ENCODE measurements at places on chromosomes 7 and 10.

GRCh38 chr7:69109246-69109645, 489.0 kb upstream of the AUTS2 start:
- DNase-seq: no peak

DNA sequence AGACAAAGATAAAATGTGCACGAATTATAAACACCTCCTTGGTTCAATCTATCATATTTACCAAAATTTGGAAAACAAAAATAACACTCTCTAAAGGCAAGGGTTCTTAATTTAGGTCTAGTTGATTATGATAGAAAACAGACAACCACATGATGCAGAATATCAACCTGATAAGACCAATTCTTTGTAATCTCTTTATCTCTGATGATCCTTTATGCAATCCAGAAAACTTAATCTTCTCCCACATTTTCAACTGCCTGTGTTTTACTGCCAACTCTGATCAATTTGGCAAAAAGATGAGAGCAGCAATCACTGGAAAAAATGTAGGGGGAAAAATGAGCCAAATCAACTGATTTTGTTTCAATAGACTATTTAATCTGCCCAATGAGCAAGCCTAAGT, 148.5 kb downstream of the LRRN3 start:
- DNase-seq: no peak

DNA sequence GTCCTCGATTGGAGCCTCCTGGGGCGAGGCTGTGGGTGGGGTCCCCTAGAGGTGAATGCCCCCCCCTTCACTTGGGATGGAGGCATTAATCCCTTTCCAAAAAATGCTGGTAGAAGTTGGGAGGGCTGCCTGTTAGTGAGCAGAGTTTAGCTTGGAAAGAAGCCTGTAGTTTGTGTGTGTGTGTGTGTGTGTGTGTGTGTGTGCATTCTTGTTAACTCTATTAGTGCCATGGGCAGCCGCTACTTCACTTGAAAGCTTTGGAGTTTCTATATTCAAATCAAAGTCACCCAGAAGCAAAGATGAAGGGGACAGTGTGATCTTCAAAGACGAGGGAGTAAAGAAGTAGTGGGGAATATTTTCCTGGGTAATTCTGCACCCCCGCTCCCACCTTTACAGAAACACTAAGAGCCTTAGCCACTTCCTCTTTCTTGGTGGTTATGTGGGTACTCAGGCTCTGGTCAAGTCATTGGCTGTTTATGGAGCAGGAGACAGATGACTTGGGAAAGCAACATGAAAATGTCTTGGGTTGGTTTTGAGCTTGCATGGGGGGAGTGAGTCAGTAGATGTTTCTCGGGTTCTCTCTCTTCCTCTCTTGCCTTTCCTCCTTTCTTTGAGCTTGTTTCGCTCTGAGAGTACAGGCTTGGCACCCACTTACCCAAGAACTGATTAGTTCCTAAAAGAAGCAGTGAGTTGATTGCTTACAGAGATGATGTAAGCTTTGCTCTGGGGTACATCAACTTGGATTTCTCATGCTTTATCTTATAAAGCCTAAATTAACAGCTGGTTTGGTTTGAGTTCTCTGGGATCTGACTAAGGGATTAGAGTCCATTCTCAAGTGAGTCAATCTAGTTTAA, 35.9 kb downstream of the TCF7L2 start:
- peak; percentile 27 for DNase-seq

DNA sequence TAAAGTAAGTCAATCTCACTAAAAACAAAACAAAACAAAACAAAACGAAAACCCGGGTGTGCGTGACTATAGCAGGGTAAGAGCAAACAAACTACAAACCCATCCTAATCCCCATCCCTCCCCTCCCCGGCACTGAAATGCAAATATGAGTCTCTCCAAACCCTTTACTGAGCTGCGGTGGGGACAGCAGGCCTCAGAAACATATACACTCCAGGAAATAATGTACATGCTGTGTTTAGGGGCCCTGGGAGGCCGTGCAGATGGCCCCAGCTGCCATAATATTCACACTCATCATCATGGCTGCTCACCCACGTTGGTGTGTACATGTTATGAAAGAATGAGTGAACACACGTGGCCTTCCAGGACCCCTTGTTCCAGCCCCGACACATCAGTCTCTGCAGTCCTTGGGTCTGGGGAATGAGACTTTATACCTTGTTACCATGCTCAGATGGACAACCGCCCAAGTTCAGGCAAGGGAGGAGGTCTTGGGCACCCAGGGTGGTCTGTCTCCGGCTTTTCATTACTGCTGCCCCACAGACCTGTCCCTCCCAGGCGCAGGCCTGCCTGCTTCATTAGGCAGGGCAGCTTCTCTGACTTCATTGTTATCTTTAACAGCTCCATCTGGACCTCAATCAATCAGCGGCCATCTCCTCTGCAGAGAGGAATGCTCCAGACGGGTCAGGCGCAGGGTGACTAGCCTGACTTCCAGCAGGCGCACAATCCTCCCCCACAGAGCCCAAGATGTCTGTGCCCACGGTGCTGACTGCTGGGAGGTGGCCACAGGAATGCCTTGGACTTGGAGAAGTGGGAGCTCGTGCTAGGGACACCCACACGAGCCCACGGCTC, 20.6 kb downstream of the HSPA12A start:
- DNase-seq: no peak

DNA sequence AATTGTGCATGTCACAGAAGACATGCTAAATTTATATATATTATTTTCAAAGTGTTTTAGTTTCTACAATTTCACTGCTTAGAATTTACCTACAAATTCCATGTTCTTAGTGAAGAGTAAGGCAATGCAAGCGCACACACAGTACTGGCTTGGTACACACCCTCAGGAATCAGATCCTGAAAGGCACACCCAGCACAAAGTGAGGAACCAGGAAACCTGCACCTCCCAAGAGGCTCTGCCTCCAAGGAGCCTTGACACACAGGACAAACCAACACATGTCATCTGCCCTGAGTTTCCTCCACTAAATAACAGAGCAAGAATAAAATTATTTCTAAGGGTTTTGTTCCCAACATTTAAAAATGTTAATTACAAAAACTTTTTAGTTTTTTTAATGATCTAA, 156.2 kb downstream of the PARD3 start:
- DNase-seq: no peak

GRCh38 chr7:22856416-22856815, 33.8 kb upstream of the TOMM7 start:
- DNase-seq: no peak

DNA sequence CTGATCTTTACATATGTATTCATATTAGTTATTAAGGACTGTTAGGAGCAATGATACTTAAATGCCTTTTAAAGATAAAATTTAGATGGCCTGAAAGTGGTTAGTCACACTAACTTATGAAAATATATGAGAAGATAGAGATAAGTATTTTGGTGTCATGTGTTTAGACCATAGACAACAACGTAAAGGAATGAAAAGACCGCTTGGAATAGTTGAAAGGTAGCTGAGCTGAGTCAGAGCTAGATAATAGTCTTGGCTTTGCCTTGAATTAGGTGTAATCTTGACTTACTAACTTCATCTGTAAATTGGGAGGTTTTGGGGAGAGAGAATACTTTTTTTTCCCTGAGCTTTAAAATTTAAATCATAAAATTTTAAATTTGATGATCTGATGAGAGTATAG, 127.0 kb downstream of the LYZL1 start:
- DNase-seq: no peak

GRCh38 chr10:23362069-23362830, 17.7 kb upstream of the C10orf67 start:
- peak; percentile 42 for DNase-seq

DNA sequence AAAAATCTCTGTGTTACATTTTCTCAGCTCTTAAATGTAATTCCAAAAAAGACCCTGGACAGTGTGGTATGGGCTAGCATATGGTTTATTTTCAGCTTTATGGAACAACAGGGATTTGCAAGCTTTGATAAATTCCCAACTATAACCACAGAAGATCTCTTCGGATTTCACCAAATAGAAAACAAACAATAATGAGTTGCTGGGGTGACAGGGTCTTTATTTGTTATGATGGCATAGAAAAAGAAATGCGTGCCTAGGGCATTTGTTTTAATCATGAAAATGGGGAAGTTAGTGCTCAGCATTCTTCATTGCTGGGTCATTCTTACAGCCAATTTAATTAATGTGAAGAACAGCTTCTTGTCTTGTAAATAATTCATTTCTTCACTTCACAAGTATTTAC, 139.0 kb downstream of the LRRN3 start:
- DNase-seq: no peak

DNA sequence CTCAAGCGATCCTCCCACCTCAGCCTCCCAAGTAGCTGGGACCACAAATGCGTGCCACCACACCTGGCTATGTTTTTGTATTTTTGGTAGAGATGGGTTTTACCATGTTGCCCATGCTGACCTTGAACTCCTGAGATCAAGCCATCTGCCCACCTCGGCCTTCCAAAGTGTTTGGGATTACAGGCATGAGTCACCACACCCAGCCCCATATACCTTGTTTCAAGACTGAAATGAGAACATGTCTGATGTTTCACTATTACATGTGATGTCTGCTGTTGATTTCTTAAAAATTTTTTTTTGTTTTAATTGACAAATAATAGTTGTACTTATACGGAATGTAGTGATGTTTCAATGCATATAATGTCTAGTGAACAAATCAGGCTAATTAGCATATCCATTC, 14.5 kb downstream of the KLHL7 start:
- no peak for DNase-seq

- no peak for DNase-seq
Observed at GRCh38 chr7:157234271-157234670, 95.5 kb downstream of the UBE3C start.

GRCh38 chr10:58898854-58899573, 277.4 kb upstream of the PHYHIPL start:
- DNase-seq: no peak

GRCh38 chr10:131154306-131155025, 157.1 kb downstream of the TCERG1L start:
- DNase-seq: no peak

DNA sequence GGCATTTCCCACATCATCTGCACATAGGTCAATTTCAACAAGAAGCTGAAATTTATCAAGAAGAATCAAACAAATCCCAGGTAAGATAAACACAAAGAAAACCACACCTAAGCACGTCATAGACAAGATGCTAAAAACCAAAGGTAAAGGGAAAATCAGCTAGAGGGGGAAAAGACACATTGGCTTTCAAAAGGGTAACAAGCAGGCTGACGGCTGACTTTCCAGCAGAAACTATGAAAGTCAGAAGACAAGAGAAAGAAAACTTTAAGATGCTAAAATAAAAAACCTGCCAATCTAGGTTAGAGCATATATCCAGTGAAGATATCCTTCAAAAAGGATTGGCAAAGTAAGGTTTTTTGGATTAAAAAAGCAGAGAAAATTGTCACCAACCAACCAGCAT, 59.9 kb upstream of the RHEB start:
- no peak for DNase-seq

DNA sequence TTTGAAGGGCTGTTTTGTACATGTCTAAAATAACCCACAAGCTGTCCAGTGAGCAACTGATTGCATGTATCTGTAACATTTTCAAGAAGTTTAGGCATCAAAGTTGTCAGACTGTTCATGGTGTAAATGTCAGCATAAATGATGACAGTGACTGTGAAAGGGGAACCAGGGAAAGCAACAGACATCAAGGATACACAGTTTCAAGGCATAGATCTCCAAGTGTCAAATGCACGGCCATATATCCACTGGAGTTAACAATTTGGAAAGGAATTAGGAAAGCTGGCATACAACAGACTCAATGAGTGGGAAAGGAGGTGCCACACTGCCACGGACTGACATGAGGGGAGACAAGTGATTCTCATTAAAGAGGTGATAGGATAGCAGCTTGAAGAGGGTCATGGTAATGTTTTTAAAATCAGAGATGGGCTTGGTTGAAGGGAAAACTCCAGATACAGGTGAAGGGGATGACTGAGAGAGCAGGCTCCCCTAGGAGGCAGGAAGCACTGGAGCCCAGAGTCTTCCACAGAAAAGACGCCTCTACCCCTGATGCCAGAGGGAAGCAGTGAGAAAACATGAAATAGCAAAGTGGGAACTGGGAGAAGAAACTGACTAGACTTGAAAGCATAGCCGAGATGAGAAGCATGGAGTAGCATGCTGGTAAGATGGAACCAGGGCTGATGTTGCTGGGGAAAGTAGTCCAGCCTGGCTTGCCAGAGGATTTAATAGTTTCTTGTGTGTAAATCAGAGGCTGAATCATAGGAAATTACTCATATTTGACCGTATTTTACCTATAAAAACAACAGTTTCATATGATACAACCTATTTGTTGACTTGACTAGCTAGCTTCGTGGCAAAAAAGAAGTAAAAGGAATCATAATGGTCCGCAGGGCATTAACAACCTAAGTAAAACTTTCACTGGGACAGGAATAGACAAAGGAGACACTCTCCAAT, 18.6 kb downstream of the NSMCE4A start:
- DNase-seq: no peak

GRCh38 chr10:80590585-80591125, 53.0 kb downstream of the SH2D4B start:
- DNase-seq: no peak

DNA sequence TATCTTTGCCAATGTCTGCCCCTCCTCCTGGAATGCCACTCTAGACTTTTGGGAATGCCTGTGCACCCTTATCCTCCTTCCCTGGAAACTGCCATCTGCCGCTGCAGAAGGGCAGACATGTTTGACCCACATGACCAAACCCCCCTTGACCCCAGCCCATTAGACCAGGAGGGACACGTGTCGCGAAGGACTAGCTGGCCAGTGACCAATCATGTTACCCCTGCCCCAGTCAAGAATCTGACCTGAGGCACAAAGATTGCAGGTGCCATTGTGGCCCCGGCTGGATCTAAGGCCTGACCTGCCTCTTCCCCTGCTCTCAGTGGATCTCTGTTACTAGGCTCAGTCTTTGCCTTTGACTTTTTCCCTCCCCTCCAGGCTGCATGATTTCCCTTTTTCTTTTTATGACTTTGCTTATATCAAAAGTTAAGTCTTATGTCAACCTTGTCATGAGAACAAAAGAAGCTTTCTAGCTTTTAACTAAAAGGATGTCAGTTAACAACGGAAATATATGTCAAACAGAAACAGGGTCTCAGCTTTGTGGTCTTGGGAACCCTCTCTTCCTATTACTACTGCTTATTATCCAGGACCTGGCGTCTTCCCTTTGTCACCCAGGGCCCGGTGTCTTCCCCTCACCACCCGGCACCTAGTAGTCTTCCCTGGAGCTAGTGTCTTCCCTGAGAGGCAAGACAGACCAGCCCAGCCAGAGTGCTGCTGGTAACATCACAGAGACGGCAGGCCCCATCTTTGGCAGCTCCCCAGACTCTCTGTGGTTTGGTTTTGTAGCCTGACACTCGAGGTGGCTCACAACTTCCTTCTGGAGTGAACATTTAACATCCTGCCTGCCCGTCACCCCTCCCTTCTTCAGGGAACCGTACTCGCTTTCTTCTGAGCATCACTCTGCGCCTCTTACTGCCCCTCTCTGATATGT, 24.4 kb upstream of the PPIF start:
- DNase-seq: peak; percentile 82

GRCh38 chr7:93980744-93981479, 23.2 kb downstream of the BET1 start:
- DNase-seq: peak; percentile 42

- DNase-seq: no peak
Observed at GRCh38 chr7:31788445-31788844, 101.4 kb downstream of the PPP1R17 start.
